ENCODE measurements at places on chromosomes 7 and 10.

DNA sequence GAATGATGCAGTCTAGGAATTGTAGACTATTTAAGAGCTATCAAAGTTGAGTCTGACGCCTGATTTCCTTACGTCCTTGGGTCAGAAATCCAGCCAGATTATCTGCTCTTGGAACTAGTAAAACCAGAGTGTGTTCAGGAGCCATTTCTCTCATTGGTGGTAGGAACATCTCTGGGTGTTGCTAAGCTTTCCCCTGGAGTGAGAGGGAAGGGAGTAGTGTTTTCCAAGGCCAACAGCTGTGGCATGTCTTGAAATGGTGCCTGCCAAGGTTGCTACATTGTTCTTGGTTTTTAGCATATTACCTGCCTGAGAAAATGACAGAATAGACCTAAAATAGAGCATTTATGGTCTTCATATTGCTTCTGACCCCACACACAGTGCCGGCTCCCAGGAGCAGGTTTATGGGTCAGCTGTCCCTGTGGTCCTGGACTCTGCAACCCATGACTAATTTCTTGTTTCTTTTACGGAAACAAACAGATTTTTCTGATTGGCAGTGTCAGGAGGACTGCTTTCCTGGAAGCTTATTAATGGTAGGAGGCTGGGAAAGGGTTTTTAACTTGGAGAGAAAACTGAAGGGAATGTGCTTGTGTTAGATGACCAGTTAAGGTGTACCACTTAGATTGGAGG is 17.5 kb downstream of the GBF1 start:
- no peak for DNase-seq

DNA sequence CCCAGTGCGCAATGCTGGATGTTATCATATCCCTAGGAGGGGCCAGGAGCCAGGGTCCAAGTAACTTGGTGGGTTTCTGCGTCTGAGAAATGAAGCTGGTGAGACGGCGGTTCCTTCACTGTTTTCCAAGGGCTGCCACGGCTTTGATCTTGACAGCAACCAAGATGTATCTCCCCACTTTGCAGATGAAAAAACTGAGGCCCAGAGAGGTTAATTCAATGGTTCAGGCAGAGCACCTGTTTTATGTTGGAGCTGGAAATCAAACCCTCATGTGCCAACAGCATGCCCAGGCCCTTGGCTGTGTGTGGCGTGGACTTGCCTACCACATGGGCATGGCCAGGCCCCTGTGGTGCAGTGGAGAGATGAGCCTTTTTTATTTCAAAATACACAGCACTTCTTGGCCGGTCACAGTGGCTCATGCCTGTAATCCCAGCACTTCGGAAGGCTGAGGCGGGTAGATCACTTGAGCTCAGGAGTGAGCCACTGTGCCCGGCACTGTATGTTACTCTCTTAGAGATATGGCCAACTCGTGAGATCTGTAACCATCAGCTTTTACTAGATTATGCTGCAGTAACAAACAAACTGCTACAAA is 225.2 kb upstream of the SH2B2 start:
- DNase-seq: no peak

DNA sequence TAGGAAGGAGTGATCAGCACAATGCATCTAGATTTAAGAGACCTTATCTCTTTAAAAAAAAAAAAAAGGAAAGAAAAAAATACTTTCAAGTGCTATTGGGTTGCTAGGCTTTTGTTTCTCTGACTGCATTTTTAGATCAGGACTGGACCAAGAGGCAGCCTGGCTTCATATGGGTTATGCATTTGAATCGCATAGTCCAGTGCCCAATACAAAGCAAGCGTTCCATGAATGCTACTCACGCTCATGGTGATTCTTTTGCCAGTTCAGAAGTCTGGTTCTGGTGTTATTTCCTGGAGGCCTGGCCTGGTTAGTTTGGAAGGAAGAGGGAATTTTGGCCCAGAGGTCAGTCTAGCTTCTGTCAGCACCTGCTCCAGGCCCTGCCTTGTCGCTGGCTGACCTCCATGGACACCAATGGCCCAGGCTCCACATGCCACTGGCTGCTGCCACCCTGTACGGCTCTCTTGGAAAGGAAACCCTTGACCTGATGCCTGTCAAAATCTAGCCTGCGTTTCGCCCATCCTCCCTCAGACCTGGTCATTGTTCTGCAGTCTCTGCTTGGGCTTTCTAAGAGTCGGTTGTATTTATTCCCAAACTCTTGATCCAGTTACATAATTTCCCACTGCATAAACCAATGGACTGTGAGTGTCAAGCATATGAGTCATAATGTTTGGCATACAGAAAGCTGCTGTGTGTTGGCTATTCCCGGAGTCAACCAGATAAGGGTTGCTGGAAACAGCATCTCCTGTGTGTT is 74.3 kb upstream of the MKX start:
- DNase-seq: no peak

- no peak for DNase-seq
Observed at GRCh38 chr7:85655252-85655651, 468.4 kb upstream of the SEMA3D start.

DNA sequence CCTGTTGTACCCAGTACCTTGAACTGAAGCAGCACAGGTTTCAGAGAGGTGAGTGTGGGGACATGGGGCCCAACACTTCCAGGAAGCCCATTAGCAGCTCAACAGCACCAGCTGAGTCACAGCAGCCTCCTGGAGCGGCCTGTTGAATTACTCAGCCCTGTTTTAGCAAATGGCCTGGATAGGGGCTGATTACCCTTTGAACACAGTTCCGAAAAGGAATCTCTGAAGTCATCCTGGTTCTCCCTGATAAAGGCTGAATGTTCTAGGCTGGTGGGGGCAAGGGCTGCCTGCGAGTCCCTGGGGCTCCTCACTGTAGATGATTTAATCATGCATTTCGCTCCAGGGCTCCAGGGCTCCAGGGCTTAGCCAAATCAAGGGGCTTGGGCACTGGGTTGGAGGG is 287.5 kb downstream of the GRID1 start:
- DNase-seq: no peak

- no peak for DNase-seq
Observed at GRCh38 chr10:74934100-74934812, 107.9 kb downstream of the KAT6B start.

All from activated T-helper 1 cell treated with anti-CD3 and anti-CD28 coated beads, Interleukin-2, amount 50 U/mL, for 16 hours (primary cell).